ENCODE measurements at places on chromosomes 11 and 22.

- no peak for DNase-seq
Observed at GRCh38 chr11:95586155-95586554, 203.4 kb downstream of the FAM76B start.

- DNase-seq: no peak
Observed at GRCh38 chr11:129935723-129936122, 40.3 kb upstream of the NFRKB start.

- no peak for DNase-seq
Observed at GRCh38 chr11:45109400-45109799, 37.0 kb upstream of the PRDM11 start.

DNA sequence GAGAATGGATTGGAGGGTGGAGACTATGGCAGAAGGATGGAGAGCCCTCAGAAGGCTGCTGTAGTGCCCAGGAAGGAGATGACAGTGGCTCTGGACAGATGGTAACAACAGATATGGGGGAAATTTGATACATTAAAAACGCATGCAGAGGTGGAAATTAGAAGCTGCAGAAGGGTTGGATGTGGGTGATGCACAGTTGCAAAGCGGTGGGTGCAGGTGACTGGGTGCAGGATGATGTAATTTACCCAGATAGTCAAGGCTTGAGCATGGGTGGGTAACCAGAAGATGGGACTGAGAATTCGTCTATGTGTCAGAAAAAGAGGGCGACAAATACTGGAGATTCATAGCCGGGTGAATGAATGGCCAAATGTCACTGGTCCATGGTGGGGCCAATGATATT is 570.3 kb downstream of the MN1 start:
- no peak for DNase-seq

DNA sequence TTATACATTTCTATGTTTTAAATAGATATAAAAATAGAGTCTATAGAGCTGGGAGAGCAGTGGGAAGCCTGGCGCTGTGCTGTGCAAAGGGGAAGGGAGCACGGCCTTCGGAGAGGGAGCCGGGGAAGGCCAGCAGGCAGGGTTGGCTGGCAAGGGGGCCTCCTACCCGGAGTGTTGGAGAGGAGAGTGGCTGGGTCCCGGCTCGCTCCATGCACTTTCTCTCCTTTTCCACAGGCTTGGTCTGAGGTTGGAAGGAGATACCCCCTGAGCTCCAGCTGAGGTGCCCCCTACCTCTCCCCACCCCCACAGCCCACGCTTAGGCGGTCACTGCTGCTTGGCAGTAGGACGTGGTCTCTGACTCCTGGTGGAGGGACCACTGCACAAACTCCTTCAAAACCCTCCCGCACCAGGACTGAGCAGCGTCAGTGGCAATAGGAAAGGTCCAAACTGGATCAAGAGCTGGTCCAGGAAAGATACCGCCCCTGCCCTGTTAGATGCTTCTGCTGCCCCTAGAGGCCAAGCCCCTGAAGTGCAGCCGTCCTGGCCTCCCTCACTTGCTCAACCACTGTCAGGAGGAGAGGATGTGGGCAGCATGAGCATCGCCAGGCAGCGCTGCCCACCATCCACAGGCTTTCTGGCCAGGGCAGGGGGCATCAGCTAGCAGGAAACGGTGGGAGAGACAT is 52.9 kb downstream of the SYT13 start:
- DNase-seq: peak; percentile 83

- DNase-seq: no peak
Observed at GRCh38 chr22:17331690-17332089, 37.6 kb upstream of the CECR2 start.

DNA sequence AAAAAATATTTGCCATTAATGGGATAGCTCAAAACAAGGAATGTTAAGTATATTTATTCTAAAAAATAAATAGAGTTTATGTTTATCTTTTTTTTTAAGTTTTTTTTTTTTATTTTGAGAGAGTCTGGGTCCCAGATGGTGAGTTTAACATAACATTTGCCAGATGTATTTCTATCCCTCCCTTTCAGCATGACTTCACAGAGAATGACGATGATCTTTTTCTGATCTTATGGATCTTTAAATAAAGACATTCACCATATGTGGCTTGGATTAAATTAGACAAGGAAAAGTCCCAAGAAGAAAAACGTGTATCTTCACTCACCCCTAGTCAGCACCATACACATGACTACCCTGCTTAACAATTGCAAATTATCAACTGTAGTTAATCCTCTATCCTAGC is 839.8 kb upstream of the CNTN5 start:
- no peak for DNase-seq

DNA sequence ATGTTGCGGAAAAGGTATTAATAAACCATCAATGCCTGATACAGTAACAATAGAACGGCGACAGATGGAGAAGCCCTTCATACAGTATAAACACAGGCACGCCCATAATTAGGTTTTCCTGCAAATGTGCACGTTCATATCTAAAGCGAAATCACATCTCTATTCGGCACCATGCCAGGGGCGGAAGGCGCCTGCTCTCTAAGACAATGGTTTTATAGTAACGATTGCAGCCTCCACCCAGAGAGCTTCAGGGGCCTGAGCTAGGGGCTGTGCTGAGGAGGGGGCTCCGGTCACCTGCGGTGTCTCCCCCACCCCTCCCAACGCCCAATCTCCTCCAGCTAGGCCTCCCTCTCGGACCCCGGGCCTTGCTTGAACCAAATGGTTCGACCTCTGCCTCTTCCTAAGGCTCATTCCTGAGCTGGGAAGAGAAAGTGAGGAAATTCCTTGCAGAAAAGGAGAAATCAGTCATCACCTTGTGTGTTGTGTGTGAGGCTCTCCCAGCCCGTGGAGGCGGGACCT is 9.6 kb downstream of the KRTAP5-5 start:
- peak; percentile 45 for DNase-seq

GRCh38 chr22:45202333-45203149 is 38.2 kb downstream of the KIAA0930 start:
- peak; percentile 45 for DNase-seq

- peak; percentile 56 for DNase-seq
Observed at GRCh38 chr22:44192098-44192815, 11.5 kb downstream of the PARVG start.

DNA sequence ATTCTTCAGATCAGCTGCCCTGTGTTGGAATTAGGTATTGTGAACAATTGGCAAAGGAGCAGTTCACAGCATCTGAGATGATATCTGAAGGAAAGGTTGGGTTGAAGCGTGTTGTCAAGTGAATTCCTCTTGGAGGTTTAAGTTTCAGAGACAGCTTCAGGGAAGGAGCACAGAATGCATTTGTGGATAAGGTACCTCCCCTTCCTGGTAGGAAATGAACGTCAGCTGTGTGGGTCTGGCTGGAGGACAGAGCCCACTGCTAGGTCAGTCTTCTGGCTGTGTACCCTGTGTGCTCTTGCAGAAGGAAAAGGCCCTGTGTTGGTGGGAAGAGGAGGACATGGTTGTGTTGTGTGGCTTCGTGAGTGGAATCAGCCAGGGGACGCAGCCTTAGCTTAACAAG is 88.1 kb upstream of the GAL start:
- DNase-seq: no peak

DNA sequence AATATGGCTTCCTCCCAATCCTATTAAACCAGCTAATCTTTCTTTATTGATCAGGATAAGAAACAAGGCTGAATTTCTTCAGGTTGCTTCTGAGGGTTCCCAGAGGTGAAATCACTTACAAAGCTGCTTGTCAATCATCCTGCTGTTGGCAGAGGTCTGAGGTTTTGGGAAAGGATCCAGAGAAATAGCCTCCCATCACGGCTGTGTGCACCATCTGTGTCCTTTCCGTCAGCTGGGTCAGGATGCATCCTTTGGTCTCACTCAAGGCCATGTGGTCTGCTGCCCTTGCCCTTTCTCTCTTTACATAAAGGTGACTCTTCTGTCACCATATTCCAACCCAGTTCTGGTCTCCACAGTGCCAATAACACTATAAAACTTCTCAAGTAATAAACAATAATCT is 113.4 kb upstream of the TEAD1 start:
- DNase-seq: no peak

DNA sequence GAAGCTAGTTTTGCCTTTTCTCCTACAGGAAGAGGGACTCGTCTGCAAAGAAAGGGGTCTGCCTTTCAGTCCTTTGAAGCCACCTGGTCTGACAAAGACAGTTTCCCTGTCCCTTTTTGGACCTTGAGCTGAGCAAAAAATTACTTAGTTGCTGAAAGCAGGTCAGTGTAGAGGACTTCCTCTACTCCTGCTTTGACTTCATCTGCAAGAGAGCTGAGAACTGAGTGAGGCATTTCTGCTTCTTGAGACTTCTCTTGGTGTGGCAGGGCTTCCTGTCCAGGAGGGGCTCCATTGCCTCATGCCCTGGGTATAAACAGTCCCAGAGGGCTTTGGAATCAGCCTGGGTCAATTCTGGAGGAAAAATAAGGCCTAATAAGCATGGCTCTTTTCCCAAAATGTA is 73.1 kb downstream of the ZNRF3 start:
- no peak for DNase-seq

GRCh38 chr11:13009921-13010748 is 1.0 kb downstream of the RASSF10 start:
- DNase-seq: peak; percentile 16

GRCh38 chr11:61331651-61332050 is 1.3 kb downstream of the DDB1 start:
- DNase-seq: no peak

DNA sequence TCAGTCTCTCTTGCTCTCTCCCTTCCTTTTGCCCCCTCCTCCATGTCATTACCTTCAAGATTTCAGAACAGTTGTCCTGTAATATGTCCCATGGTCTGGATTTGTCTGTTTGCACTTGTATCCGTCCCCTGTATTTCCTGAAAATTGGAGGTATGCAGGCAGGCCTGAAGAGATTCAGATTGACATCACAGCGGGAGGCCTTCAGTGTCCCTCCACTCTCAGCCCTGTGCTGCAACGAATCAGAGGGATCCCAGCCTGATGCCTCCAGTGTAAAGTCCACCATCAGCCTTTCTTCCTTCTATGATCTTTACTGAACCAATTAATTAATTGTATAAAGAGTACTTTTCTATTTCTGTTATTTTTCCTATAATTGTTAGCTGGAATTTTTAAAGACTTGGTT is 57.3 kb downstream of the ELMOD1 start:
- no peak for DNase-seq

- DNase-seq: no peak
Observed at GRCh38 chr22:45475063-45475747, 27.5 kb upstream of the FBLN1 start.

GRCh38 chr11:131938351-131938751 is 567.9 kb downstream of the NTM start:
- DNase-seq: no peak
